NCI-H2081 (cell line): ENCODE measurements at places on chromosomes 2 and 18.
A peak's percentile ranks its signal among the peaks of the same experiment; 100 is the strongest.

GRCh38 chr2:27054721-27055120 is 3.3 kb downstream of the AGBL5 start:
- DNase-seq: no peak

DNA sequence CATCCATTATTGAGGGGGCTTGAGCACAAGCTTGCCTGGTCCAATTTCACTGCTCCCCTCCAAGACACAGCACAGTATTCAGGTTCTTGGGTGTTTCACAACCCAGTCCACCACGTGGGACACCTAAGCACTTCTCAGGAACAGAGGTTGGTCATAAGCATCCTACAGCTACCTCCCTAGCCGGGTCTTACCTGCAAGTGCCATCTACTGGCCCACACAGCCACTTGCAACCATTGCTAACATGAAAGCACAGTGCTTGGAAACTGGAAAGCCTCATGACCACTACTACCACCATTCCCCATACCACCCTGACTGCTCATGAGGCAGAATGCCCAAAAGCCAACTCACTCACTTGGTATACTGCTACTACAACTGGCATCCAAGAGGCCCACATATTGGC is 105.7 kb upstream of the RPRM start:
- no peak for DNase-seq

GRCh38 chr2:38138996-38139395 is 63.0 kb upstream of the CYP1B1 start:
- no peak for DNase-seq

DNA sequence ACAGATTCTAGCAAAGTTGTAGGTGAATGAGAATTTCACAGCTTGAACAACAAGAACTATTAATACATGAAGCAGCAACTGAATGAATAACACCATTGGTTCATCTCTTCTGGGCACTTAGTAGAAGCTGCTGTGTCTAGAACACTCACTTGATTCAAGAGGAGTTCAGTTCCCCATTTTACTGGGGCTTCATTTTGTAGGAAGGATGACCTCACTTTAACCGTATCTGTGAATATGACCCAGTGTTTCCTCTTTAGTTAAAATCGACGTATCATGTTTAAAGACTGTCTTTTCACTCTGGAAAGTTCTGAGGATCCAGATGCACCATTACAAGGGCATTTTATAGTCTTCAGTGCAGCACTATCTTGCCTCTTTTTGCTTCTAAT is 47.8 kb downstream of the LRRTM1 start:
- DNase-seq: no peak

GRCh38 chr2:123961576-123961975 is 63.5 kb upstream of the CNTNAP5 start:
- no peak for DNase-seq

DNA sequence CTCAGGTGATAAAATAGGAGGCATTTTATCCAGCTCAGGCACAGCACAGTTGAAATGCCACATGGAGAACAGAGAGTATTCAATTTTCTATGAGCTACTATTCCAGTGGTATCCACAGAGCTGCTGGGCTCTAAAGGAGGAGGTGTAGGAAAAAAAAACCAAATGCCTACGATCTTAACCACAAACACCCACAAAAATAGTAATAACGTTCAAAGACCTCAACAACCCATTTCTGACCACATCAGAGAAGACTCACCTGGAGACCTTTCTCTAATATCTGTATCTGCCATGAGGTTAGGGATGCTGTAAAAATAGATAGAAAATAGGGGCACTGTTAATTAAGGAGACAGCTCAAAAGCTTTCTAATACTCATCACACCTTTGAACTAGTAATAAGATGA is 294.6 kb upstream of the PARD3B start:
- no peak for DNase-seq

- DNase-seq: no peak
These were observed 117.8 kb downstream of the GLI2 start for GRCh38 chr2:120853306-120854013.

- DNase-seq: no peak
These were observed 39.8 kb upstream of the CCDC68 start for GRCh38 chr18:54999016-54999415.

- no peak for DNase-seq
These were observed 57.3 kb upstream of the SNTG2 start for GRCh38 chr2:893311-893710.

GRCh38 chr2:11997142-11997541 is 250.7 kb downstream of the LPIN1 start:
- DNase-seq: no peak

DNA sequence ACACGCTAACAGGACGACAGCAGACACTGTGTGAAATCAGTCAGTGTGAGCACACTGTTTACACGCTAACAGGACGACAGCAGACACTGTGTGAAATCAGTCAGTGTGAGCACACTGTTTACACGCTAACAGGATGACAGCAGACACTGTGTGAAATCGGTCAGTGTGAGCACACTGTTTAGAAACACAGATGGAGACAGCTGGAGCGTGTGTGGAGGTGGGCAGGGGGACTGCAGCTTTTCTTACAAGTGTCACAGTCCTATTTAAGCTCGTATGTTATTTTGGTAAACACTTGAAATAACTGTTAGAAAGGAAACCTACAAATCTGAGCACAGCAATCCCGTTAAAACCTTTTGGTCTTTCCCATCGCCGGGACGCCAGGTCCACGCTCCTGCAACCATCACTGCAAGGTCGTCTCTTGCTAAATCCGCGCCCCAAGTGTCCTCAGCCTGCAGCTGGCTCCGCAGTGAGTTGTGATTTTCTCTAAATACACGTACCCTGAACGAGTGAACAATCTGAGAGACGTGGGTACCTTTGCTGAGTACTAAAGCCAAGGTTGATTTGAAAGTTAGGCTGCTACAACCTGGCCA is 58.9 kb upstream of the CTDP1 start:
- no peak for DNase-seq

- peak; percentile 24 for DNase-seq
These were observed 138.4 kb downstream of the OTX1 start for GRCh38 chr2:63189026-63189425.

DNA sequence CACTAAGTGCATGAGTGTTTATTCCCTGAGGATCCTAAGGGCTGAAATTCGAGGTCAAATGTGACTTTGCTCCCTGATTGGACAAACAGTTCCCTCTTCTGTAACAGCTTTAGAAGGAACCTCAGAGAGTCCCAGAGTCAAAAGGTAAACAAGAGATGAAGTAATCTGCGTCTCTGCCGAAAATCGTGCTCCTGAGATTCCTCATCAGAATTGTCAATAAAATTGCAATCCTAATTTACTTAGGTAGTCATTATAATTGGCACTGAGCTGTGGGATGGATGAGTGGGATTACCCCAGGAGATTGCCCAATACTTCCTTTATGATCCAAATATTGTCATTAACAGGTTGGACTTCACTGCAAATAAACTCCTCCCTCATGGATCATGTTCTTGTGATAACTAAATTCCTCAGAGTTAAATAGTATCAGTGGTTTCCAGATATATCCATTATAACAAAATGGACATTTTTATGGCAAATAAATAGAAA is 907 bp upstream of the SUCLG1 start:
- DNase-seq: no peak

DNA sequence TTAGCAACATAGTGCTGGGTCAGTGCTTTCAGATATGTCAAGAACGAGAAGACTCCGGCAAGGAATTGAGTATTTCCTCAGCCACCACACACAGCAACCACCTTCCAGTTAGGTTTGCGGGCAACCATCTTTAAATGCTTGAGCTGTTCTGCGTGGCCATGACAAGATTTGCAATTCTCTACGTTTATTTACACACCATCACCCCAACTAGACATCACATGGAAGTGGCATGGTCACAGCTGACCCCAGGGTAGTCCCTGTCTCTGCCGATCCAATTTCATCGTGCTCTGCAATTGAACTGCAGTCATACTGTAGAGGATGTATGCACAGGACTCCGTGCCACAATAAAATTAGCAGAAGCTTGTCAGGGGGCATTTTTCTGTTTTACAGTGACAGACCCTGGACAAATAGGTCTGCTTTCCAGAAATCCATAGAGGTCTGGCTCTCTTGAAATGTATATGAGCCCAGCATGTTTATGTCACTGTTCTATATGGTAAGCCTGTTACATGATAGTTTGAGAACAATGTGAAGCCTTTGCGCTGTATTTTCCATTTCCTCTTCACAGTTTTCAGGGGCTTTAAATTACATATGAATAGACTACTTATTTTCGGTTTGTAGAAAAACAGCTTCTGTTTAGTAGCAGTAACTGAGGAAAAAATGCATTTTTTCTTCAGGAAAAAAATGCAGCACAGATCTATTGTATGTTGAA is 605.2 kb downstream of the NR4A2 start:
- no peak for DNase-seq

DNA sequence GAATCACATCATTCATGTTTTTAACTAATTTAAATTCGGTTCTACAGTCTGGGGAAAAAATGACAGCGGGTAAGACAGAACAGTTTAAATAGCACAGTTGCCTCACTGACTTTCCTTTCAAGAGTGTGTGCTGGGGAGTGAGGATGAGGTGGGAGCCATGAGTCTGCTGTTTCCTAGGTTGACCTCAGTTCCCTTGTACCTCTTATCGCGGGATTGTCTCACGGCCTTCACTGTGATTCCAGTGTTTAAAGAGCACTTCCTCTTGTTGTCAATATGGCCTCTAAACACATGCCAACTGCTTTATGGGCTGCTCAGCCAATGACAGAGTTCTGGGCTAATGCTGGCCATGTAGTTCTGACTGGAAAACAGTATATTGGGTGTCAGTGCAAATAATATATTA is 41.6 kb upstream of the ALMS1 start:
- DNase-seq: no peak

GRCh38 chr18:61085036-61085435 is 248.2 kb upstream of the CDH20 start:
- DNase-seq: no peak

- DNase-seq: no peak
These were observed 1231.2 kb upstream of the ZEB2 start for GRCh38 chr2:145751155-145751554.

- DNase-seq: no peak
These were observed 948.7 kb downstream of the TSN start for GRCh38 chr2:122704109-122704563.

DNA sequence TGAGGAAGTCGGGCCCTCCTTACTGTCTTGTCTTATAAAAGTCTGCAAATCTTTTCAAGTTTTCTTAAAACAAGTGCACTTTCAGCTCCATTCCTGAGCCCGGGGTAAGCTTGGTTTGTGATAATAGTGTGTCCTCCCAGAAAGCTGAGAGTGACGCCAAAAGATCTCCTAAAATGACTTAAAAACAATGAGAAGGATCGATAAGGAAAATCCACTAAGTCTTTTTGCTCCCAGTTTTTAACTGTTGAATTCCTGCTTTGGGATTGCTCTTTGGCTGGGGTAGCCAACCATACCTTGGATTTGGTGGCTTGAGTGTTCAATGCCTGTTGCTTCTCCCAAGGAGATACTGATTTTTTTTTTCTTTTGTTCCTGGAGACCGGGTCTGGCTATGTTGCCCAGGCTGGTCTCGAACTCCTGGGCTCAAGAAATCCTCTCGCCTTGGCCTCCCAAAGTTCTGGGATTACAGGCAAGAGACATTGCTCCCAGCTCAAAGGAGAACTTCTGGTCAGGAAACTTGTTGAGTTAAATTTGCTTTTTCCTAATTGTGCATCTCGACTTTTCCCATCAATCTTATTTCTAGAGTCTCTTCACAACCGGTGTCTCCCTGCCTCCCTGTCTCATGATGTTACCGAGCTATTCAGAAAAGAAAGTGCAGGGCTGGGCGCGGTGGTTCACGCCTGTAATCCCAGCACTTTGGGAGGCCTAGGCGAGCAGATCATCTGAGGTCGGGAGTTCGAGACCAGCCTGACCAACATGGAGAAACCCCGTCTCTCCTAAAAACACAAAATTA is 3.0 kb downstream of the TGIF1 start:
- no peak for DNase-seq

DNA sequence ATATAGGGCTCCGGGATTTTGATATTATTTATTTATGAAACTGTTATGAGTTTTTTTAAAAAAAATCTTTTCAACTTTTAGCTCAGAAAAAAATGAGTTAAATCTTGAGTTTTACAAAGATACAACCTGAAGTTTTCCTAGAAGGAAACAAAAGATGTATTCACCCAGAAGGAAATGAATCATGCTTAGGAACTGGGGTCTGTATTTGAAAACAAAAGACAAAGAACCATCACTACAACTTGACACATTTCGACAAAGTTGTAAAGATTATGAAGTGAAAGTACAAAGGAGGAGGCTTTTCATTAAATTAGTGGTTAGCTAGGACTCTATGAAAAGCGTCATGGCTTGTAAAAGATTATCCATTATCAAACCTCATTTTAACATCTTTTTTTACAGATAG is 143.3 kb downstream of the PDE1A start:
- DNase-seq: no peak

GRCh38 chr18:373780-374179 is 105.9 kb upstream of the THOC1 start:
- DNase-seq: no peak

DNA sequence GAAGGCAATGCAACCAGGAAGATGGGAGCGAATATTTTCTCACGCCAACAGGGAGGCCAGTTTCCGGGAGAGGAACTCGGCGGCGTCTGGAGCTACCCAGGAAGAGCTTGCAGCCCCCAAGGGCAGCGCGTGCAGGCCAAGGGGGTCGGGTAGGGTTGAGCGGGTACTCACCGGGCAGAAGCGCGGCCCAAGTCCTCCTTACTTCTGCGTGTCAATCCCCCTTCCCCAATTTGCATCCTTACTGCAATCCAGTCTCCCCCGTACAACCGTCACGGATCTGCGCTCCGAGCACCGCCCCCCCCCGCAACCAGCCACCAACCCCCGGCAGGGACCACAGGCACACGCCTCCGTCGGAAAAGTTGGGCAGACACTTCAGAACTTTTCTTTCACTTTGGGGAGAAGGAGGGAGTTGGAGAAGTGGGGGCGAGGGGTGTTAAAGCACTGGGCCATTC is 1.3 kb downstream of the ATP8B1 start:
- DNase-seq: peak; percentile 17

DNA sequence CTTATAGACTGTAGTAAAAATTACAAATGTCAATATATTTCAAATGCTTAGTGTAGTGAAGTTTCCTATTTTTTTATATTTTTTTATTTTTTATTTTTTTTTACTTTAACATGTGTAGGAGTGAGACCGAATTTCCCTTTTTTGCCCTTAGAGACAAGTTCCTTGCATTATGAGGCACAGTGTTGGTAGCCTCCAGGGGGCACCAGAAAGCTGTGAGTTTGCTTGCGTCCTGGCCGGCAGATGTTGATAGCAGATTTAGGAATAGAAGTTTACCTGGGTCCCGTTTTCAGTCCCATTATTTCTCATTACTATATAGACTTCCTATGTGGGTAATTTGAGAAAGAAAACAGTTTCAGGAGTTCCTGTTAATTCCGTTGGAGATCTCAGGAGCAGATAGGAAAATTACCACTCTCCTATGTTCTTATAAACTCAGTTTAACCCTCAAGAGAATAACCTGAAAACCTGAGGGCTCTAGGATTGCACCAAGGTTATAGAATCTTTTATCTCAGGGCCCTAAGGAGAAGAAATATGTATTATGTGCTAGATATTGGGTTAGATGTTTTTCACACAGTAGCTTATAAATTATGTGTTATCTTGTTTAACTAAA is 157.5 kb upstream of the SESTD1 start:
- DNase-seq: peak; percentile 77

- no peak for DNase-seq
These were observed 184.8 kb downstream of the NR4A2 start for GRCh38 chr2:156147594-156148330.
